SJCRH30 (cell line): ENCODE measurements at places on chromosomes 3 and 15. TPM values are rescaled to one million over a fixed set of nuclear protein-coding genes. Genes with fewer than 3 reads are reported as not detected.

The SLC22A14 gene
- total RNA-seq: not detected in 2 replicates

The GP9 gene
- total RNA-seq: not detected in 2 replicates

The LPP gene
- 0.04 and 0.05 TPM in 2 replicates for total RNA-seq

The NTRK3 gene
- 7.6 and 10.3 TPM in 2 replicates for total RNA-seq

The REC114 gene
- not detected in 2 replicates for total RNA-seq

The MESP1 gene
- total RNA-seq: not detected in 2 replicates

The ZPLD1 gene
- 0.14 and 0.15 TPM in 2 replicates for total RNA-seq

The NPAP1 gene
- not detected in 2 replicates for total RNA-seq

The TICRR gene
- total RNA-seq: 24.9 and 27.2 TPM in 2 replicates

The MST1R gene
- total RNA-seq: not detected in 2 replicates

The SNX22 gene
- total RNA-seq: 1.5 and 1.6 TPM in 2 replicates

The GNAT1 gene
- 0.14 TPM in 1 of 2 replicates, not detected in the other for total RNA-seq

The AADACL2 gene
- not detected in 2 replicates for total RNA-seq

The MME gene
- 71.1 and 71.5 TPM in 2 replicates for total RNA-seq

The ARL14 gene
- total RNA-seq: not detected in 2 replicates

The SERINC4 gene
- total RNA-seq: not detected in 2 replicates

DNA sequence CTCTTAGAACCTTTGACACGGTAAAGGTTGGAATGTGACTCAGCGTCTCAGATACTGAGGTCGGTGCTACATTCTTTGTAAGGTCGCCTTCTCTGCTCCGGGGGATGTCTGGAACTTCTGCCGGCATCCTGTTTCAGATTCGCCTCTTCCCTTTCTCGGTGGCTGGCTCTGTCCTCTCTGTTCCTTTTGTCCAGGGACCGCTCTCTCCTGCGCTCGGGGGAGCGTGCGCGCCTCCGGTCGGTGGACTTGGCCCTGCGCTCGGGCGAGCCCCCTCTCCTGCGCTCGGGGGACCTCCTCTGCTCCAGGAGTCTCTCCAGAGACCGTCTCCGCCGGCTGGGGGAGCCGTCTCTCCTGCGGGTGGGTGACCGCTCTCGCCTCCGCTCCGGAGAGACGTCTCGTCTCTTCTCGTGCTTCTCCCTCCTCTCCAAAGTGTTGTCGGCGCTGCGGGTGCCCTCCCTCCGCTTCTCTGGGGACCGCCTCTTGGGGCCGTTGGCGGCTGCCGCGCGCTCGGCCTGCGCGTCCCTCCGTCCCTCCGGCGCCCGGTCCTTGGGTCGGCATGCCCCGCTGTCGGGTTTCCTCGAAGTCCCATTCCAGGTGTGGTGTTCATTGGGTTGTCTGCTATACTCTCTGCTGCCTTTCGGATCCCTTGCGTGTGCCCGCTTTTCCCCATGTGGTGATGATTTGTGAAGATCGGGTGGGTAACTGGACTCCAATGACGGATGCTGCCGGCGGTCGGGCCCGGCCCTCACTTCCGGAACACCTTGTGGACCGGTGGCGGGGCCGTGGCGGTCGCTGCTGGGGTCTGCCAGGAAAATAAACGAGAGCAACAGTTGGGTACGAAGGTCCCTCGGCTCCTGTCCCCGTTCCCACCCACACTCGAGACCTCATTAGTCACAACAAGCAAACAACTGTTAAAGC is 668.8 kb upstream of the ADAMTS9 start:
- DNase-seq: no peak

DNA sequence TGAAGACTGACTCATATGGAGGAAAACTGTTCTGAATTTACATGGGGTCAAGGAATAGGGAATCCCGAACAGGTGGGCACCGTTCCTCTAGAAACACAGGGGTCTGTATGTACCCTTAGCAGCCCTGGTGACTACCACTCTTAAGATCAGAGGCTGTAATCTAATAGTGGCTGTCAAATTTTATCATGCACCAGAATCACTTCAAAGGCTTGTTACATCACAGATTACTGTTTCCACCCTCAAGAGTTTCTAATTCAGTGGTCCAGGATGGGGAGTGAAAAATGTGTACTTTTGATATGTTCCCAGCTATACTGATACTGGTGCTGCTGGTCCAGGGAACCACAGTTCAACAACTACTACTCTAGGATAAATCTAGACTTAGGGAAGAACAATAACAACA is 27.9 kb downstream of the DYNC1LI1 start:
- no peak for DNase-seq

- no peak for DNase-seq
These were observed 5.4 kb downstream of the TLNRD1 start for GRCh38 chr15:81006124-81006523.

- no peak for DNase-seq
These were observed 525.9 kb upstream of the KCNMB2 start for GRCh38 chr3:178010306-178010705.

GRCh38 chr3:160607826-160608225 is 42.5 kb upstream of the KPNA4 start:
- DNase-seq: no peak

DNA sequence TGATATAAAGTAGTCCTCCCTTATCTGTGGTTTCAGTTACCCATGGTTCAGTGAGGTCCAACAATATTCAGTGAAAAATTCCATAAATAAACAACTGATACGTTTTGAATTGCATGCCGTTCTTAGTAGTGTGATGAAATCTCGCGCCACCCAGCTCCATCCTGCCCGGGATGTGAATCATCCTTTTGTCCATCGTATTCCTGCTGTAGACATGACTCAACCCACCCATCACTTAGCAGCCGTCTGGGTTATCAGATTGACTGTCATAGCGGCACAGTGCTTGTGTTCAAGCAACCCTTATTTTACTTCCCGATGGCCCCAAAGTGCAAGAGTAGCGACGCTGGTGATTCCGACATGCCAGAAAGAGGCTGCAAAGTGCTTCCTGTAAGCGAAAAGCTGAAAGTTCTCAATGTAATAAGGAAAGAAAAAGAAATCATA is 48.0 kb upstream of the MEX3B start:
- DNase-seq: peak; percentile 21

GRCh38 chr3:24270204-24270691 is 224.4 kb downstream of the THRB start:
- no peak for DNase-seq

DNA sequence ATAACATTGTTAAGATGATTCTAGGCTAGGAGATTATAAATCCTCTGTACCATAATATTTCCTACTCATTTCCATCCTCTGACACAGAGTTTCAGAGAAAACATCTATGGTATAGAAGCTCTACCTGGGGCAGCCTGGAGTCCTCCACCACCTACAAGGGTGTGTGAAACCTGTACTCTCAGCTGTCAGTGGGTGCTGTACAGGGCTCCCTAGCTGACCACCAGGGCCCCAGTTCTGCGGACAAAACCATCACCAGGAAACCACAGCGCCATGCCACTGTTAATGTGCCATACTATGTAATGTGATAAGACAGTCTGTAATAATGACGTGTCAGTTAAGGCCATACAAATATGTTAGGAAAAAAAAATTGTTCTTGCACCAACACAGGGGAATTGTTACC is 7.1 kb downstream of the RORA start:
- no peak for DNase-seq

- DNase-seq: no peak
These were observed 166.2 kb downstream of the CHDH start for GRCh38 chr3:53680028-53680427.

GRCh38 chr3:112005091-112005672 is 6.5 kb downstream of the TAGLN3 start:
- DNase-seq: no peak

GRCh38 chr15:45242289-45242688 is 9.7 kb upstream of the SLC28A2 start:
- no peak for DNase-seq

- DNase-seq: peak; percentile 52
These were observed 15.6 kb downstream of the TMEM158 start for GRCh38 chr3:45210308-45211041.

- peak; percentile 12 for DNase-seq
These were observed 68.8 kb downstream of the ANXA2 start for GRCh38 chr15:60328852-60329443.

GRCh38 chr3:59249698-59250361 is 200.0 kb upstream of the CFAP20DC start:
- DNase-seq: no peak

DNA sequence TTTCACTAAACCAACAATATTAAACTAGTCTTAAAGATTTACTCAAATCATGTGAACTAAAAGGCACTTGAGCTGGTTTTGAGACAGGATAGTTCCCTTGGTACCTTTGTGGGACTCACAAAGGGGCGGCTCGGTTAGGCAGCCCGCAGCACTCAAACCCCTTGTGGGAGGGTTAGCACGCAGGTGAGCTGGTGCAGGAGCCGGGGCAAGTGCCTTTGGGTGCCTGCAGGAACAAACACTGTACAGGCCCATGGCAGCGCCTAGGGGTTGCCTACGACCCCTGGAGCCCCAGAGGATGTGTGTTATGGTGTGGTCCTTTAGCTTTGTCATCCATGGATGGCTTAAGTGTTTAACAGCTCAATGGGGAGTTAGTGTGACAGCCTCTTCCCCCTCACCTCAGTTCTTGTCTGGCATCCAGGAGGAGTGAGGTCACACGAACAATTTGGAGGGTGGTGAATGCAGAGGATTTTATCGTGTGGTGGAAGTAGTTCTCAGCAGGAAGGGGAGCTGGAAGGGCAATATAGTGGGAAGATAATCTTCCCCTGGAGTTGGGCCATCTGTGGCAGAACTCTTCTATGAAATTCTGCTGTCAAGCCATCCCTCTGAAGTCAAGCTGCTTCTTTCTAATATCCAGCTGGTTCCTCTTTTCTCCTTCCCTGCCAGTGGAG is 470.9 kb downstream of the RBMS3 start:
- no peak for DNase-seq

DNA sequence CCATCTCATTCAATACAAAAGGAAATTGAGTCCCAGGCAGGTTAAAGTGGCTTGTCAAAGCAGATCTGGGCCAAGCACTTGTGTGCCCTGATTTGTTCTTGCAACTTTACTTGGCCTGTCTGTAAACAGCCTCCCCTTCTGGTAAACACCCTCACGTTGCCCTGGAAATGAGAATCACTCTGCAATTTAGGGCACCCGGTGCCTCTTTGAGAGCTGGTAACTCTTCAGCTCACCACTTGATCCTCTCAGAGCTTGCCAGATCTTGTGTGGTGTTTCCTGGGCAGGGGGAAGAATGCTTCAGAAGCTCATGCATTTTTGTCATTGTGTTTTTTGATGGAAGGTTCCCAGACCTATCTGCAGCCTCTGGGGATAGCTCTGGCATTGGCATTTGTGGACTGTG is 11.3 kb downstream of the MED12L start:
- no peak for DNase-seq

GRCh38 chr3:17133632-17134545 is 249.1 kb downstream of the PLCL2 start:
- no peak for DNase-seq

DNA sequence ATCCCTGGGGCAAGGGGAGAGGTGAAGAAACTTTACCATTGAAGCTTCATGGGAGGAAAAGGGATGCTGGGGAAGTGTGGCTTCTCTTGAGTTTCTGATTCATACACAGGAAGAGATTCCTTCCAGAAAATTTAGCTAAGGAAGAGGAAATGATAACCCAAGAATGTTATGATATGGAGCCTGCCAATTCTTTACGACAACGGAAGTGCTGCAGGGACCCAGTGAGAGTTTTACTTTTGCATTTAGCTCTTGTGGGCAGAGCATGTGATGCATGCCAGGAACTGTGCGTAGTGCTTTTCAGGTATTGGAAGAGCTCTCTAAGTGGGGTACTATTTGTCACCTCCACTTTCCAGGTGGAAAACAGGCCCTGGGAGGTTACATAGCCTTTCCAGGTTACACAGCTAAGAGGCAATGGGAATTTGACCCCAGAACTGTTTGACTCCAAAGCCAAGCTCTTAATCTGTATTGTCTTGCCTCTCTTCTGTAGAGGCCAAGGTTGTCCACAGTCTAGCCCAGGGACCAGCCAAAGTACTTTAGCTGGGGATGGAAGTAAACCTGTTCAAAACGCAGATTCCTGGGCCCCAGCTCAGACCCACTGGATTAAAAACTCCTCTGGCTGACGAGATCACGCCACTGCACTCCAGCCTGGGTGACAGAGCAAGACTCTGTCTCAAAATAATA is 23.0 kb downstream of the CMTM7 start:
- no peak for DNase-seq

DNA sequence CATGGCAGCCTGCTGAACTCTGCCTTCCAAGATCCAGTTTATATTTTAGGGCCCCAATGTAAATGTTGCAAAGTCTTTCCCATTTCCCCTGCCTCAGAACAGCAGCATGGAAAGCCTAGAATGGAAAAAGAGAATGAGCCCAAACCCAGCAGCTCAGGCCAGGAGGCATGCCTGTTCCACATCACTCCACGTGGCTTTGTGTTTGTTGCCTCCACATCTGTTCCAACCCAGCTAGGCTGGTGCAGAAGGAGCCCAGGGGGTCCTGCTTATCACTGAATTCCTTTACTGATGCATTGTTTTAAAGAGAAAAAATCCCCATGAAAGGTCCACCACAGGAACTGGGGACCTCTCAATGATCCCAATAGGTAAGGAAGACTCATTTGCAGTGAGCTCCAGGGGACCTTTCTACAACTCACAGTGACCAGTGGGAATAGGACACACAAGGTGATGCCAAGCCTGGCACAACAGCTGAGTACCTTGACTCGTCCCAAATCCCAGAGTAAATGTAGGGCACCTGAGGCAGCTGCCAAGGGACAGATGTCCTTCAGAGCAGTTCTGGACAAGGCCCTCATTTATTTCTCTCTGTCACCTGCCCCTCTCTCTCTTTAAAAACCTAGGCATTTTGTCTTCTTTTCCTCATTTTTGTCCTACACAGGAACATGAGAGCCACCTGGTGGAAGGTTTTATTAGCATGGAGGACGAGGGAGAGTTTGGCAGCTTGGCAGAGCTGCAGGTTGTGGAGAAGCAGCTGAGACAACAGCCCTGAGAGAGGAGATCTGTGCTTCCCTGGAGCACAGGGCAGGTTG is 41.7 kb upstream of the ADAMTS17 start:
- DNase-seq: peak; percentile 42

- no peak for DNase-seq
These were observed 66.0 kb downstream of the PLD1 start for GRCh38 chr3:171744158-171744741.

- peak; percentile 76 for DNase-seq
These were observed 5.8 kb upstream of the DIS3L start for GRCh38 chr15:66287461-66288057.

DNA sequence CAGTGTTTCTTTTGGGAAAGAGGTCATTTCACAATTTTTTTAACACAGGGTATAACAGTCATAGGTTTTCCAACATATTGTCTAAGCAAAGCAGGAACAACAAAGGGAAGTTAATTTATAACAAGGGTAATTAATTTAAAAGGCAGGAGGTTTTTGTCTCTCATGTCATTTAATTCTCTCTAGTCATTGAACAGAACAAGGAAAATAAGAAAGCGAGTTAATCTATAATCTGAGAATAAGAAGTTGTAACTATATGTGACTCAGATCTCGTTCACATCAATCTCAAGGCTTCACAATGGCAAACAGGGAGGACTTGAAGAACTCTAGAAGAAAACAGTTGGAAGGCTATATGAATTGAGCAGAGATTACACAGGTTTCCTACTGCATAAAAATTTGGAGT is 579.8 kb upstream of the CCDC54 start:
- no peak for DNase-seq

- no peak for DNase-seq
These were observed 449.2 kb upstream of the CFAP20DC start for GRCh38 chr3:59499000-59499399.

GRCh38 chr3:191235331-191236314 is 36.6 kb downstream of the OSTN start:
- DNase-seq: no peak

- no peak for DNase-seq
These were observed 18.4 kb downstream of the ZBTB38 start for GRCh38 chr3:141386611-141387111.
